ENCODE measurements at places on chromosomes 1 and 21.
A peak's percentile ranks its signal among the peaks of the same experiment; 100 is the strongest.

DNA sequence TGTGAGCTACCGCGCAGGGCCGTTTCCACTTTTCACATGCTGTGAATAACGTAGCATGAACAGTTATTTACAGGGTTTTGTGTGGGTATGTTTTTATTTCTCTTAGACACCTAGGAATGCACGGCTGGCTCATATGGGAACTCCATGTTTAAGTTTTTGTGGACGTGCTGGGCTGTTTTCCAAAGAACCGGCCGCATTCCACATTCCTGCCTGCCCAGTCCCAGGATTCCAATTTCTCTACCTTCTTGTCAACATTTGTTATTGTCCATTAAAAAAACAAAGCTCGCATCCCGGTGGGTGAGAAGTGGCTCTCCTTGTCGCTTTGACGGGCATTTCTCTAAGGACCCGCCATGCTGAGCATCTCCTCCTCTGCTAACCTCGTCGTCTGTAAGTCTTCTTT is 47.1 kb upstream of the LRRC3 start:
- DNase-seq: no peak

DNA sequence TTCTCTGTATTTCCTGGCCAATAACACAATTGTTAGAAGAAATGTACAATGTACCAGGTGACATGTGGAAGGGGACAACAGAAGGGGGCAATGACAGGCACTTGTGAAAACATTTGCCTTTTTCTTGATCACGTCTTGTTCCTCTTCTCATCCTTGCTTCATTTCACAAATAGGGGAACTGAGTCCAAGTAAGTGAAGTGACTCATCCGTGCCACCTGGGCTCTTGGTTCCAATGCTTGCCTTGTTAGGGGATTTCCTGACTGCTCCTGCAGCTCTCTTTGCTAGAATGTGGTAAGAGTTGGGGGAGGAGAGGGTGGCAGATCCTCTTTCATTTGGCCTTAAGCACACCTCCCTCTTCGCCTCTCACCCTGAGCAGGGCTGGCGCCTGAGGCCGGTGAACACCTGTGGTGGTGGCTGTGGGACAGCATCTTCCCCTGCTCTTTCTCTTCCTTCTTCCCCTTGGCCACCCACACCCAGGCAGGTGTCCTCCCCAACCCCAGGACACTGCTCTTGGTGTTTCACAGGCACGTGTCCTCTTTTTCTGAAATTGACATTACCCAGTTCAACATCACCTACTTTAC is 2.2 kb upstream of the RHEX start:
- DNase-seq: no peak

GRCh38 chr21:29378832-29379231 is 80.1 kb downstream of the BACH1 start:
- DNase-seq: no peak

- DNase-seq: no peak
Observed at GRCh38 chr21:35606578-35606977, 453.7 kb downstream of the SETD4 start.

DNA sequence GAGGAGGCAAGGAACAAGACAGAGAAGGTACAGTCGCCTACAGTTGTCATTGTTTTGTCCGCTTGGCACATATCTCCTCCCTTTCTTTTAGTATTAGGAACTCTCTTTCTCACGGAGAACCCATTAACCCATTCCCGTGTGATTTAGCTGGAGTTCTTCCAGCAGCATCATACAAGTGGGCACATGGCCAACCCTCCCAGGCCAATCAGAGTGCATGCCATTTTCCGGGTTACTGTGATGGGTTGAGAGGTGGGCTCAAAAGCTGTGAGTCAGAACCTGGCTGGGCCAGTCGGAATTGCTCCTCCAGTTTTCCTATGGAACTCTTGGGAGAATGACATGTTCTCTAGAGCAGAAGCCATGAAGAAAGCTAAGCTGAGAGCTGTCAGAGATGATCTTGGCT is 83.1 kb upstream of the SOD1 start:
- no peak for DNase-seq

- DNase-seq: no peak
Observed at GRCh38 chr1:68918563-68918962, 421.7 kb upstream of the DEPDC1 start.

GRCh38 chr1:222910699-222911098 is 95.9 kb downstream of the DISP1 start:
- DNase-seq: no peak

- no peak for DNase-seq
Observed at GRCh38 chr1:29920316-29920715, 684.0 kb downstream of the PTPRU start.

DNA sequence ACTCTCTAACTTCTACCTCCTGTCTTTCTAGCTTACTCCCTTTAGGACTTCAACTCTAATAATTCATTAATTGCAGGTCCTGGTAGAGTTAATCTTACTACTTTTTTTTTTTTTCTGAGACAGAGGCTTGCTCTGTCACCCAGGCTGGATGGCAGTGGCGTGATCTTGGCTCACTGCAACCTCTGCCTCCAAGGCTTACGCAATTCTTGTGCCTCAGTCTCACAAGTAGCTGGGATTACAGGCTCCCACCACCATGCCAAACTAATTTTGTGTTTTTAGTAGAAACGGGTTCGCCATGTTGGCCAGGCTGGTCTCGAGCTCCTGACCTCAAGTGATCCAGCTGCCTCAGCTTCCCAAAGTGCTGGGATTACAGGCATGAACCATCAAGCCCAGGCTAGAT is 15.7 kb downstream of the BTBD8 start:
- peak; percentile 2 for DNase-seq

All from amygdala (tissue), 56 donors.